Naive thymus-derived CD4-positive, alpha-beta T cell (primary cell): ENCODE measurements at places on chromosomes 2 and 18. TPM values are rescaled to one million over a fixed set of nuclear protein-coding genes. Genes with fewer than 3 reads are reported as not detected.
A peak's percentile ranks its signal among the peaks of the same experiment; 100 is the strongest.

Gene EGR4
- 0.15 and 0.23 TPM in 2 replicates for total RNA-seq

Gene TMEM163
- 0.20 and 0.39 TPM in 2 replicates for total RNA-seq

Gene CSRNP3
- total RNA-seq, result not detected

Gene SCG2
- total RNA-seq, result not detected

Gene GAL3ST2
- total RNA-seq, result not detected

Gene EFHD1
- total RNA-seq, result 1.2 TPM

GRCh38 chr2:105431367-105432043 lies 32.7 kb upstream of the FHL2 start:
- H3K36me3 ChIP-seq, result no peaks in the 10 kb centered on the region
- peaks cover 8% of the 10 kb centered on the region for H3K4me1 ChIP-seq
- H3K27me3 ChIP-seq, result no peaks in the 10 kb centered on the region
- no peak for DNase-seq

DNA sequence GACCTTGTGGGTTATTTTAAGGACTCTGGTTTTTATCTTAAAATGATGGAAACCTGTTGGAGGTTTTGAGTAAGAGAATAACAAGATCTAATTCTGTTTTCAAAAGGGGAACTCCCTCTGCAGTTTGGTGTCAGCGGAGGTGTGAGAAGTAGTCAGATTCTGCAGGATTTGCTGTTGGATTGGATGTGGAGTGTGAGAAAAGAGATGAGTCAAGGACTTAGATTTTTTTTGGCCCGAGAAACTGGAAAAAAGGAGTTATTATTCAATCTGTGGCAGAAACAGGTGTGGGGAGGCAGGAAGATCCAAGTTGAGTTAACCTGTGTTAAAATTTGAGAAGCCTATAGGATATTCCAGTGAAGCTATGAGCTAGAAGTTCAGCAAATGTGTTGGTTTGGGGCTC lies 337.2 kb upstream of the FANCL start:
- no peaks in the 10 kb centered on the region for H3K4me1 ChIP-seq
- DNase-seq, result no peak
- H3K4me3 ChIP-seq, result no peak overlapping the region
- no peaks in the 10 kb centered on the region for H3K27me3 ChIP-seq

- no peak overlapping the region for H3K27ac ChIP-seq
- H3K27me3 ChIP-seq, result no peaks in the 10 kb centered on the region
- H3K4me3 ChIP-seq, result no peak overlapping the region
- no peaks in the 10 kb centered on the region for H3K36me3 ChIP-seq
- no peaks in the 10 kb centered on the region for H3K4me1 ChIP-seq
- no peak for DNase-seq
Measured at GRCh38 chr2:44663471-44664073, 277.9 kb upstream of the SIX3 start.

DNA sequence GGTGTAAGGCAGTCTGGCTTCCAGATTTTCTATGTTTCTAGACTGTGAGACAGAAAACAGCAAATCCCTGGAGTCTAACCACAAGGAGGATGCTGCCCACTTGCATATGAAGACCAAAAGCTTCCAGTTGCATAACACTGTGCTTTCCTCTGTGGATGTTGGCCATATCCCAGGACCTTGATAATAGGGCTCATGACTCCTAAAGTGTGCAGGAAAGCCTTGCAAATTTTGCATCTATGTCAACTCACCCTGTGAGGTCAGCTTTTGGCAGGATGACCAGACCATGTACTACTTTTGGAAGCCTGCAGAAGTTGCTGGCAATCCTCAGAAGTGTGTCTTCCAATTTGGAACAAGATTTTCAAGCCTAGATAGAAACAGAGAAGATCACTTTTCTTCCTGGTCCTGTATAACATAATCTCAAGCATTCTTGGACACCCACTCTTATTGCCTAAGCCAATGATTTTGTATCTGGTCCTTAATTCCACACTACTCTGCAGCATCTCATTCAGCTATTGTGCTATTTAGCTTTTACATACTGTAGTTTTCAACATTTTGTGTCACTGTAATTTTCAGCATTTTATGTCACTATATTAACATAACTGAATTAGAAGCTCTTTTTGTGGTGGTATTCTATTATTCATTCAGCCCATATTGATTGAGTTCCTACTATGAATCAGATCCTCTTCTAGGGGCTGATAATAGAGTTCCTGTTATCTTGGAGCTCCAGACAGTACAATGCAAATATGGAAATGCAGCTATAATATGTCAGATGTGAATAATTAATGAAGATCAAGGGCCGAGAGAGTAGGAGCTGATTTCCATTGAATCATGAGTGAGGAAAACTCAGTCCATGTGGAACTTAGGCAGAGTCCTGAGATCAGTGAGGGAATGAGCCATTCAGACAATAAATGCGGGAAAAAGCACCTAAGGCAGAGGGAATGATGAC lies 85.3 kb upstream of the RAB27B start:
- no peak for DNase-seq
- no peak overlapping the region for H3K4me3 ChIP-seq
- H3K27me3 ChIP-seq, result no peaks in the 10 kb centered on the region
- H3K4me1 ChIP-seq, result no peaks in the 10 kb centered on the region
- no peak overlapping the region for H3K27ac ChIP-seq

DNA sequence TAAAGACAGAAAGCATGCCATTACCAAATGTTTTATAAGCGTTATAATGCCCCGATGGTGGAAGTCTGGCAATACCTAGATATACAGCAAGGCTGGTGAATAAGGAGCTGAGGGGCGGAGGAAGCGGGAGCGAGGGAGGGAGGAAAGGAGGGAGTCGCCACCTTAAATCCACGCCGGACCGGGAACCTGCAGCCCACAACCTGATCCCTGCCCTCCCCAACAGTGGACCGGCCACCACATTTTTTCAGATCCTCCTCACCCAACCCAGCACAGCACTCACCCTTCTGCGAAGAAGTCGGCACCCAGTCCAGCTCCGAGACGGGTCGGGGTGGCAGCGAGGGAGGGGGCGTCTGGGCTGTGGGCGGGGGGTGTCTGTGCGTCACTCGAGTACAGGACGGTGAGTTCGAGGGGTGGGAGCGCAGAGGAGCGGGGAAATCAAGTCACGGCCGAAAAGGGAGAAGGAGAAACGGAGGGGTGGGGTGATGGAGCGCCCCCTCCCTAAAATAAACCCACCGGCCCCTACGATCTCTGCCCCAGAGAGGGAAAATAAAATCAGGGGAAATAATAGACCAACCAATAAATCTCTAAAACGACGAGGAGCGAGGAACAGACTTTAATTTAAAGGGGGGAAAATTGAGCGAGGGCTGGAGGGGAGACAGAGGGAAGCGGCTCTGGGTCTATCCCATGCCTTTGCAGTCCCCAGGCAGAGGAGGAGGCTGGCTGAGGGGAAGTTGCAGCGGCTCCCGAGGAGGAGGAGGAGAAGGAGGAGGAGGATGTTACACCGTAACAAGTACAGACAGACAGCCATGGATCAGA lies 96.5 kb upstream of the SERTAD2 start:
- peak; percentile 20 for DNase-seq
- H3K27ac ChIP-seq, result peak overlapping the region; percentile 91
- H3K27me3 ChIP-seq, result no peaks in the 10 kb centered on the region
- peaks cover 11% of the 10 kb centered on the region for H3K36me3 ChIP-seq
- peak overlapping the region; percentile 98 for H3K4me3 ChIP-seq

DNA sequence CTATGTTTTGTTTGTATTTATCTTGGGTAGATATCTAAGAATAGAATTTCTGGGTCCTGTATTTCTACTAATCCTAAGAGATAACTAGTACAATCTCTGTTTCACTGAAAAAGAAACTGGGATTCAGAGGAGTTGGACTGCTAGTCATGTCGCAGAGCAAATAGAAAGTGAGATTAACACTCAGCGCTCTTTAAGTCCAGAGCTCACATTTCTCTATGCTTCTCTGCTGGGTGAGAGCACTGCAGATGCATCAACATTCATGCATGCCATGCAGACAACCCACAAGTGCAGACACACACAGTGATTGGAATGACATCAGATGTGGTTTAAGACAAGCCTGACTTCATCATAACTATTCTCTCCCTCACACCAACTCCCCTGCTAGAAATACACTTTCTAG lies 563.8 kb downstream of the TDRD15 start:
- no peak overlapping the region for H3K27ac ChIP-seq
- no peaks in the 10 kb centered on the region for H3K36me3 ChIP-seq
- no peaks in the 10 kb centered on the region for H3K27me3 ChIP-seq
- no peak overlapping the region for H3K4me3 ChIP-seq
- H3K4me1 ChIP-seq, result no peaks in the 10 kb centered on the region

GRCh38 chr2:70094171-70094977 lies 7.1 kb downstream of the PCBP1 start:
- H3K36me3 ChIP-seq, result peaks cover 4% of the 10 kb centered on the region
- peak; percentile 14 for DNase-seq
- H3K4me1 ChIP-seq, result peaks cover 45% of the 10 kb centered on the region
- peak overlapping the region; percentile 56 for H3K4me3 ChIP-seq
- peak overlapping the region; percentile 91 for H3K27ac ChIP-seq
- H3K27me3 ChIP-seq, result no peaks in the 10 kb centered on the region

DNA sequence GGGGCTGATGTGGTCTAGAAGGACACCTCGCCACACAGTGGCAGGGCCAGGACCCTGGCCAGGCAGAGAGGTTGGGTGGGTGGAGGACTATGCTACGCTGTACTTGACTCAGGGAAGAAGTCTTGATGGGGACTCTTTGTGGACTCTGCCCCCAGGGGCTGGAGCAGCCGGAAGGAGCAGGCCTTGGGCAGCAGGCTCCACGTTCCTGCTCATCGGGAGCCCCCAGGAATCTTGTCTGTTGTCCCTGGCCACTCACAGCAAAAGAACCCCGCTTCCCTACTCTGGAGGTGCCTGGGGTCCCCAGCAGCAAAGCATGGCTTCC lies 79.0 kb downstream of the POLR1A start:
- H3K4me3 ChIP-seq, result no peak overlapping the region

- no peaks in the 10 kb centered on the region for H3K4me1 ChIP-seq
- DNase-seq, result no peak
- no peaks in the 10 kb centered on the region for H3K36me3 ChIP-seq
- no peaks in the 10 kb centered on the region for H3K27me3 ChIP-seq
Measured at GRCh38 chr2:167059173-167059572, 170.9 kb downstream of the XIRP2 start.

- H3K4me3 ChIP-seq, result no peak overlapping the region
- H3K27me3 ChIP-seq, result peaks cover 4% of the 10 kb centered on the region
- no peak overlapping the region for H3K27ac ChIP-seq
- H3K4me1 ChIP-seq, result no peaks in the 10 kb centered on the region
- no peaks in the 10 kb centered on the region for H3K36me3 ChIP-seq
- DNase-seq, result no peak
Measured at GRCh38 chr2:136703214-136703613, 62.1 kb upstream of the THSD7B start.

- peak overlapping the region; percentile 81 for H3K27ac ChIP-seq
- peak; percentile 7 for DNase-seq
- H3K36me3 ChIP-seq, result peaks cover 6% of the 10 kb centered on the region
- H3K4me3 ChIP-seq, result peak overlapping the region; percentile 98
- H3K4me1 ChIP-seq, result peaks cover 5% of the 10 kb centered on the region
Measured at GRCh38 chr2:73070643-73071359, 711 bp downstream of the SFXN5 start.

DNA sequence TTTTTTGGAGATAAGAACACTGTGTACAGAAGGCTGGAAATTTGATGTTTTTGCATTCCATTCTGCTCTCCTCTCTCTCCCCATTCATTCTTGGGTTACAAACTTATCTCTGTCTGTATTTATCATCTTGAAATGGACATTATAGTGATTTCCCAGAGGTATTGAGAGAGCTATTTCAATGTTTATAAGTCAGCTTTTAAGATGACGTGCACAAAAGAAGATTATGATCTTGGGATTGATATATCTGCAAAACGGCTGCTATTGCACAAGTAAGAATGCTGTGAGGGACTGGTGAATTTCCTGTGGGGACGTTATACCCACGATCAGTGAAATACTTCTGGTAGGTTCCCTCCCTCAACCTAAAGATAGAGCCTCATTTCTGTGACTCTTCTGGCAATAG lies 61.0 kb upstream of the DTNA start:
- no peaks in the 10 kb centered on the region for H3K27me3 ChIP-seq
- no peaks in the 10 kb centered on the region for H3K4me1 ChIP-seq

GRCh38 chr18:47775961-47776360 lies 154.5 kb downstream of the SMAD2 start:
- no peak for DNase-seq
- no peaks in the 10 kb centered on the region for H3K36me3 ChIP-seq
- no peaks in the 10 kb centered on the region for H3K4me1 ChIP-seq
- H3K27ac ChIP-seq, result no peak overlapping the region
- H3K27me3 ChIP-seq, result no peaks in the 10 kb centered on the region

DNA sequence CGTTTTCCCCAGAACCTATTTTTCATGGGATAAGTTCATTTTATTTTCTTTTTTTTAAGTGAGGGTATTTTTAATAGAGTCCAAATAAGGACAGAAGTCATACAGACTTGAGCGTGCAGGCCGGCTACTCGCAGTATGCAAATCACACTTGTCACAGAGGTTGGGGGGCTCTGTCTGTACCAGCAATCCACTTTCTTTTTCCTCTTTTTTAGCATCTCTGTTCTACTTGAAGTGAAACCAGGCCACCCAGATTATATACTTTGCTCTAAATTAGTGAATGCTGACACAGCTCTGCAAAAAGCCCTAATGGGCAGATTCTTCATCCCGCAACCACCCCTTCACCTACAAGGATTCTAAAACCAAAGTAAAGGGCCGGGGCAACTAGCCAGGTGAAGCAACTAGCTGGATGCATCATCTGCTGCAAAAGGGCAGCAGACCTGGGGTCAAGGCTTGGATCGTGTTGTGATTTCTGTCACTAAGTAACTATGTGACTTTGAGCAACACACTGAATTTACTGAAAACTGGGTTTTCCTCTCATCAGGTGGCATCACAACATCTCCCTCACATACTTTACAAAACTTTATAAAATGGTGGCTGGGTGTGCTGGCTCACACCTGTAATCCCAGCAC lies 18.4 kb downstream of the KDSR start:
- H3K4me1 ChIP-seq, result no peaks in the 10 kb centered on the region
- H3K4me3 ChIP-seq, result no peak overlapping the region
- H3K27me3 ChIP-seq, result no peaks in the 10 kb centered on the region
- peaks cover 6% of the 10 kb centered on the region for H3K36me3 ChIP-seq
- H3K27ac ChIP-seq, result no peak overlapping the region
- no peak for DNase-seq

GRCh38 chr2:1024981-1025380 lies 74.3 kb downstream of the SNTG2 start:
- no peaks in the 10 kb centered on the region for H3K4me1 ChIP-seq
- H3K36me3 ChIP-seq, result no peaks in the 10 kb centered on the region
- no peak overlapping the region for H3K27ac ChIP-seq

- H3K4me3 ChIP-seq, result no peak overlapping the region
- no peak for DNase-seq
- no peaks in the 10 kb centered on the region for H3K27me3 ChIP-seq
- H3K36me3 ChIP-seq, result no peaks in the 10 kb centered on the region
Measured at GRCh38 chr2:119818792-119819191, 59.1 kb downstream of the PTPN4 start.

GRCh38 chr2:121004359-121004758 lies 268.7 kb downstream of the GLI2 start:
- no peaks in the 10 kb centered on the region for H3K27me3 ChIP-seq
- no peaks in the 10 kb centered on the region for H3K36me3 ChIP-seq
- H3K4me3 ChIP-seq, result no peak overlapping the region
- H3K27ac ChIP-seq, result no peak overlapping the region
- DNase-seq, result no peak
- H3K4me1 ChIP-seq, result no peaks in the 10 kb centered on the region

- no peak for DNase-seq
- no peaks in the 10 kb centered on the region for H3K36me3 ChIP-seq
- H3K4me3 ChIP-seq, result no peak overlapping the region
- no peaks in the 10 kb centered on the region for H3K4me1 ChIP-seq
- H3K27me3 ChIP-seq, result no peaks in the 10 kb centered on the region
Measured at GRCh38 chr2:77190721-77191346, 331.3 kb downstream of the LRRTM4 start.
